ENCODE measurements at places on chromosomes 2 and 18. TPM values are rescaled to one million over a fixed set of nuclear protein-coding genes. Genes with fewer than 3 reads are reported as not detected.

- DNase-seq = no peak
These were observed 208.2 kb downstream of the CCDC178 start for GRCh38 chr18:33232318-33232626.

GRCh38 chr18:39587586-39587985, 2022.0 kb upstream of the CELF4 start:
- DNase-seq = no peak

GRCh38 chr2:152508446-152508845, 173.5 kb downstream of the FMNL2 start:
- peak; percentile 49 for DNase-seq

The RAB12 gene
- 67.4 TPM for total RNA-seq

DNA sequence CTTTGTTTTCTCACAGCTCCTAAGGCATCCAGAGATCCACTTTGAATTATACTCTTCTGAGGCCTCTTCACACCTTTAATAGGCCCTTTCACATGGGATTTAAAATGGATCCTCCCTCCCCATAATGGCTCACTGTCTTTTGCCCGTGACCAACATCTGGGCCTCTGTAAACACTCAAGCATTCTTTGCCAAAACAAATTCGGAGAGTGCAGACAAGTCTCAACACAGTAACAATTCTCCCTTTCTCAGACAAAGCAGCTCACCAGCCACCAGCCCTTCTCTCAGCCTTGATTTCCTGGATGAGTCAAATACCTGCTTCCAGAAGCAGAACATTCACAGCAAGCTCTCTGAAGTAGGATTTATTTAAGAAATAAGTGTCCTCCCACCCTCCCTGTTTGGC, 14.0 kb upstream of the IMP4 start:
- no peak for DNase-seq

- no peak for DNase-seq
These were observed 8.8 kb downstream of the NMUR1 start for GRCh38 chr2:231521443-231521842.

- no peak for DNase-seq
These were observed 158.2 kb upstream of the RAB12 start for GRCh38 chr18:8450898-8451665.

- DNase-seq = no peak
These were observed 331.0 kb downstream of the MYCN start for GRCh38 chr2:16271231-16271896.

GRCh38 chr18:49562481-49563129, 748 bp downstream of the LIPG start:
- DNase-seq = no peak

- no peak for DNase-seq
These were observed 52.8 kb upstream of the DCC start for GRCh38 chr18:52287151-52287550.

Data from fibroblast of the aortic adventitia (primary cell).